ENCODE measurements at places on chromosomes 11 and 22.

DNA sequence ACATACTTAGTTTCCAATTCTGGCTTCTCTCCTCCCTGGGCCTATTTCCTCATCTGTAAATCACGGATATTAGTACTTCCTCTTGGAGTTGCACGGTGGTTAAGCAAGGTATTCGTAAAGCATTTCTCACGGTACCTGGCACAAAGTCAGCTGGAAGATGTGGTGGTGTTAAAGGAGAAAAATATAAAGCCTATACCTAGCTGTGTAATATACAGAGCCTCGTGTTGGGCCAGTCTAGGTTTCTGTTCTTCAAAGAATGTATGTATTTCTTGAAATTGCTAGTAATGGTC, 47.2 kb downstream of the DBX1 start:
- DNase-seq: no peak

DNA sequence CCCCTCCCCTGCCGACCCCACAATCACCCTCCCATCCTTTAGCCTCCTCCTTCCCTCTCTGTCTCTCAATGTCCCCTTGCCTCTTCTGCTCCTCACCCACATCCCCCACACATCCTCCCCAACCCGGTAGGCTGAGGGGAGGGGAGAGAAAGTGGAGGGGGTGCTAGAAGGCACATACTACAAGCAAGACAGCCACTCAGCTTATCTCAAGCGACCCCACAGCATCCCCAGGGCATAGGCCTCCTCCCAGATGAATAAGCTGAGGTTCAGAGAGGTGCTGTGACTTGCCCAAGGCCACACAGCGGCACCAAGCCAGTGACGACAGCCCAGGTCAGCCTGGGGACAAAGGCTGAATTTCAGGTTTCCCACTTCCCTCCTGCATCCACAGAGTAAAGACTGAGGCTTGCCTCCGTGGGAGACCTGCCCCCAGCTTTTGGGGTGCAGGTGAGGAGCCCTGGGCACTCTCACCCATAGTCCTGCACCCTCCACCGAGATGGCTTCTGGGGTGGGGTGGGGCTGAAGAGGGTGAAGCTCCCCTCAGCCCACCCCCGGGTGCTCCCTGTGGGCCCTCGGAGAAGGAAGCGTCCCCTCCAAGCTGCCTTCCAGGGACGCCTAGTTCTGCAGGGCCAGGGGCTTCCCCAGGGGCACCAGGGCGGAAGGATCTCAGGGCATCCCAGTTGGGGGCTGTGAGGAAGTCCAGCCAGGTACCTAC, 511 bp downstream of the RAC2 start:
- DNase-seq: no peak

DNA sequence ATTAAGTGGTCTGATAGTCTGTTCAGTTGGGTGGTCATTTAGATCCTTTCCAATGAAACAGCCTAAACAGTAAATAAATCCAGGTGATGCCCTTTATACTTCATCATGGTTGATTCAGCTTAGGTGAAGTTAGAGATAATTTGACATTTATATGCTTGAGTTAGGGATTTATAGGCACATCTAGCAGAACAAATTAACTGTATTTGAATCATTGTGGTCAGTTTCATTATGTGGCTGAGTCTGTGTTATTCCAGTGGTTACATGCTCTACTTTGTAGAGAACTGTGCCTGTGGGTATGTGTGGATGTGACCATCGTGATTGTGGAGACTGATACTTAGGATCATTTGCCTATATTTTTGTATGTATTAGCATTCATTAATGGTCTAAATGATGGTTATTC, 194.6 kb downstream of the DDX10 start:
- DNase-seq: no peak

DNA sequence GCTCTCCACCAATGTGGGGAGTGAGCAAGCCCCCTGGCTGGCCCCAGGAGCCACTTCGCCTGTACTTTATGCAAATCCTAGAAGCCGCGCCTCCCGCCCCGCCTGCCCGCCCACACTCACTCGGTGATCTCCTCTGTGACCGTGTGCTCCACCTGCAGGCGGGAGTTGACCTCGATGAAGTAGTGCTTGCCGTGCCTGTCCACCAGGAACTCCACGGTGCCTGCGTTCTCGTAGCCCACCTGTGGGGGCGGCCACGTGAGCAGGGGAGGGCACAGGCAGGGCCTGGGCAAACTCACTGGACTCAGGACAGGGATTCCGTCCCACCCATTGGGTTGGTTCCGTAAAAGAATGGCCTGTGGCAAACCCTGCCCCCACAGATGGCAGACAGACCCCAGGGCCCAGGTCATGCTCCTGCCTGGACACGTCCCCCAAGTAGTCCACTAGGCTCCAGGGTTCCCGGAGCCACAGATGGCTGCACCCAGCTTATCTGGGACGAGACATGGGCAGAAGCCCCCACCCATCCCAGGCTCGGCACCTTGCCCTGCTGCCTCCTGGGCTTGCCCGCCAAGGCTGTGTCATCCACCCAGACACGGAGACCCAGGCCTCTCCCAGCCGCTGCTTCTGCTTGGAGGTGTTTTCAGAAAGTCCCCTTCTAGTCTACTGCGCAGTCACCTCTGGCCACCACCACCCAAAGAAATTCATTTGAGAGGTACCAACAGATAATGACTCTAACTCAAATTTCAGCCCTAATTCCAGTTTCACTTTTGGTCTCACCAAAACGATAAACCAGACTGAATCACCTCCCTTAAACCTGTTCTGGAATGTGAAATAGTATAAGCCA, 12.1 kb downstream of the LRFN4 start:
- peak; percentile 85 for DNase-seq

DNA sequence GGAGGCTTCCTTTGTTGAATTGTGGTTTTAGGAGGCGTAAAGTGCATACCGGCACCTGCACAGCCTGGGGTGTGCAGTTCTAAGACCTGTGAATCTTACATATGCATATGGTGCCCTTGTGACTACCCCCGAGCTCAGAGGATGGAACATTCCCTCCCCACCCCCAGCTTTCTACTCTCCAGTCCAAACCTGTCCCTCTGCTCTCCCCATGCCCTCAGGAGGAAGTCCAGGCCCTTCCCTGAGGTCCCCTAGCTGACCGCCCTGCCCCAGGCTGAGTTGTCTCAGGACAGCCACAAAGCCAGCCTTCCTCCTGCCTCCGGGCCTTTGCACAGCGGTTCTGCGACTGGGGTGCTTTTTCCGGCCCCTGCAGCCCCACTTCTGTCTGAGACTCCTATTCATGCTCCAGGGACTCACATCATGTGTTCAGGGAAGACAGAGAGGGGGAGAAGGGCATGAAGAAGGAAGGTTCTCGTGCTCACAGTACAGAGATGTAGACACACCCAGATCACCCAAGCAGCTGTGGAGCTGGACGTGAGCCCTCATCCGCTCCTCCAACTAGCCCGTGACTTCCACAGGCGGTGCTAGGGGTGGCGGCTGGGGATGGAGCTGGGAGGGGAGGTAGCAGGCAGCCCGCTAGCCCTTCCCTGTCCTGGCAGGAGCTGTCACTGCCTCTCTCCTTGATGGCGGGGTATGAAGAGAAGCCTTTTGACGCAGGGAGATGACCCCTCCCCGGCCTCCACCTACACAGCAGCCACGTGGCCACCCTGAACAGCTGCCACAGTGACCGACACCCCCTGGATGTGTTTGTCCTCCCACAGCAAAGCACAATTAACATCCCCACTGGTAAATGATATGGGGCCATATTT, 50.8 kb downstream of the FLRT1 start:
- no peak for DNase-seq

DNA sequence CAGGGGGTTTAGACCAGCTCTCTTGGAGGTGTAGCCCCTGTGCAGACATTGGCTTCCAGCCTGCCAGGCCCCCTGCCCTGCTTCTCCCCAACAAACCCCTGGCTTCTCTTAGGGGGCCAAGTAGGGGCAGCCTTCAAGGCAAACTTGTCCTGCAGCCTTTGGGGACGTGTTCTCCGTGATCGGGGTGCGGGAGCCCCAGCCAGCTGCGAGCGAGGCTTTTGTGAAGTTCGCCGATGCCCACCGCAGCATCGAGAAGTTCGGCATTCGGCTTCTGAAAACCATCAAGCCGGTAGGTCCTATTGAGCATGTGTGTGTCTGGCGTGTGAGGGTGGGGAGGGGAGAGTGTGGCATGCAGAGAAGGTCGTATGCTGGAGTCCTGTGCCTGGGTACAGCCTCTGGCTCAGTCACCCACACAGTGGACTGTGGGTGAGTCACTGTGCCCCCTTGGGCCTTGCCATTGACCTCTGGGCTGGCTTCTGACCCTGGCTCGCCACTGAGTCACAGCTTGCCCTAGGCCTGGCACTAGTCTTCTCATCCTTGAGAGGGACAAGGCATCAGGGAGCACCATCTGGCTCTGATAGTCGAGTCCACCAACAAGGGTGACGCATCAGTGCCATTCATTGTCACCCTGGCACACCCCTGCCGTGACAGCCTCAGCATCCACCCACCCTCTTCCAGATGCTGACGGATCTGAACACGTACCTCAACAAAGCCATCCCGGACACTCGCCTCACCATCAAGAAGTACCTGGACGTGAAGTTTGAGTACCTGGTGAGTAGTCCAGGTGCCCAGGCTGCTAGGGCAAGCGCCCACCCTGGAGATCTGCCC, 11.4 kb downstream of the SLC16A8 start:
- DNase-seq: no peak

DNA sequence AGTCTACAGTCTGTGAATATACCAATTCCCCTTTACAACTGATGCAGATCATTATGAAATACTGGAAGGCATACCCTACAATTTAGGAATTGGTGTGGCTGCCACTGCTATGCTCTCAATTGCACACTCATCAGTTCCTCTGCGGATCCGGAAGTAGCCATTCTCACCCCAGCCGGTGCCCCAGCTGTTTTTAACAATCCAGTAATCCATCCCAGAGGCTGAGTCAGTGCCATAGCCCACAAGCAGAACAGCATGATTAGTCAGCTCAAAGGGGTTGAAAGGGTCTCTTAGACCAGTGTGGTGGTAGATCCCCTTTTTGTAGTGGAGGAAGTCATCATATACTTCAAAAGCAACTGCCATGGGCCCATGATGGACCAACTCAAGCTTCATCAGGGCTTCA, 43.6 kb downstream of the CTSC start:
- no peak for DNase-seq

GRCh38 chr11:43832536-43832935, 48.1 kb upstream of the ALKBH3 start:
- no peak for DNase-seq

- DNase-seq: no peak
These were observed 135.4 kb upstream of the LARGE1 start for GRCh38 chr22:34055525-34056200.

DNA sequence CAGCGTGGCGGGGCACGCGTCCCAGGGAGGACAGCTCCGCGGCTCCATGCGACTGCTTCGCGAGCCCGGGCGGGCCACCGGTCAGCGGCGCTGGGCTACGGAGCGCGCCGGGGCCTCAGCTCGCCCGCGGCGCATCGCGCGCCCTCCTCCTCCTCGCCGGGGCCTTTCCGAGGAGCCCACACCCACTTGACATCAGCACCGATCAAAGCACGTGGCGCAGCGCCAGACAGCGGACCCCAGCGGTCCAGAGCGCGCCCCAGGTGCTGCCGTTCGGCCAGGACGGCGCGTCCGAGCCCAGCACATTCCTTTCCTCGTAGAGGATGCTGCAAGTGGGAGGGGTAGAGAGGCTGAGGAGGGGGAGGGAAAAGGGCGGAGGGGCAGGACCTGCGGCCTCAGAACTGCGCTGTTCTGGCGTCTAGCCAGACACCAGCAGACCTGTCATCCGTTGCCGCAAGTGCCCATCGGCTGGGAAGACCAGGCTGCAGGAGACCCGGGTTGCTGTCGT, 88.6 kb downstream of the PLEKHA7 start:
- DNase-seq: no peak

- DNase-seq: no peak
These were observed 14.5 kb downstream of the XNDC1N start for GRCh38 chr11:71913756-71914526.

GRCh38 chr11:121281698-121282097, 10.9 kb upstream of the SC5D start:
- no peak for DNase-seq

GRCh38 chr22:47474895-47475294, 712.4 kb downstream of the TBC1D22A start:
- no peak for DNase-seq

DNA sequence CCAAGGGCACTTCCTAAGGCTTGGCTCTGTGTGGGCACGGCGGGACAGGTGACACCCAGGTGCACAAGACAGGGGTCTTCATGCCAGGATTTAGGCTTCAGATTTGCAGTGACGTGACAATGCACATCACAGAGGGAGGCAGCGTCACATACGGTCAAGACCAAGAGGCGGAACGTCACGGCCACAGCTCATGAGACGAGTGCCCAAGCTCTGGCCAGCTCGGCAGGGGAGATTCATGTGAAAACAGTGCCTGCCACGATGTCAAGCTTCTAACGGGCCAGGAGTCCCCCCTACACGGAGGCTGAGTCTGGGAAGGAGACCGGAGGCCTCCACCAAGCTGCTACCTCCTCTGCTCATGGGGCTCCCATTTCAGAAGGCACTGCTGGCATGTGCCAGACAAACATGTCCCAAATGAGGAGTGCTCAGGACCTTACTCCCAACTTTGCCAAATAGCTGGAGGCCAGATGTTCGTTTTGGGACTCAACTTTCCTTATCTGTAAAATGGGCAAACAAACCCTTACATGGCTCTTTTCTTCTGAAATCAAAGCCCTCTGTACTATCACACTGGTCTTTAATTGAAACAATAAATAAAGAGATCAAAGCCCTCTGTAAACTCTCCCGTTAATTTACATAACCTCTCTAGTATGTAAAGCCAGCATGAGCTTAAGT, 16.6 kb downstream of the VPS37C start:
- DNase-seq: no peak

- DNase-seq: no peak
These were observed 21.0 kb downstream of the FLI1 start for GRCh38 chr11:128714881-128715280.

DNA sequence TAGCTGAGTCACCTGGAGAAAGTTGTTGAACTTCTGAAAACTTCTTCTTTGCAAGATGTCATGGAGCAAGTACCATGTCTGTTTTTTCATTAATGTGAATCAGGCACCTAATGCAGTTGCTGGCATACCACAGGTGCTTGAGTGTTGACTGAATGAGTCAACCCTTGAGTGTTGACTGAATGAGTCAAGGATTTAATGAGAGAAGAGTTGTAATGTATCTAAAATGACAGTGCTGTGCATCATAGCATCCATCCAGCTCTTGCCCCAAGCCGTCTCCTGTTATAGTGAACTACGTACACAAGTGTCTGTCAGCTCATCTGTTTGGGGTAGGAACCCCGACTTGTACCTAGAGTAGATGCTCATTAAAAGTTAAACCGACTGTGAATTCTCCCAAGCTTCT, 93.1 kb downstream of the CWC15 start:
- DNase-seq: peak; percentile 16

All from activated CD4-positive, alpha-beta T cell treated with anti-CD3 and anti-CD28 coated beads, Interleukin-2, Interleukin-6, amounts not matched to agents 100 ng/mL and 50 ng/mL, durations not matched to agents 16 hours and 8 hours (primary cell).